GM04504 (cell line): ENCODE measurements at places on chromosomes 4 and X.
A peak's percentile ranks its signal among the peaks of the same experiment; 100 is the strongest.

- DNase-seq = no peak
Measured at GRCh38 chr4:27685091-27685490, 824.5 kb downstream of the STIM2 start.

DNA sequence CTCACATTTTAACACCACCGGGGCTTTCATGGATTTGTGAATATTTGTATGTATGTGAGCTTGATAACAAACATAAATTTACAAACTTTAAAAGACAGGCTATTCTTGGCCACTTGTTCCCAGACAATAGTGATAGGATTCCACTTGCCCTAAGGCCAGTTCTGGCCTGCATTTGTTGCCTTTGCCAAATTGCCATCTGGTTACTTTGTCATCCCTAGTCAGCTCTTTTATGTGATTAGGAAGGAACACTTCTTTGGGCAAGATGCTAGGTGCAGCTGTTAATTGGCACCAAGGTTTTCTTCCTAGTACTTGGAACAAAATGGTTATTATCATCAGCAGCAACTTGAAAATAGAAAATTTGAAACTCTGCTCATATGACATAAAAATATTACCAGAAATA is 63.3 kb downstream of the CCSER1 start:
- no peak for DNase-seq

DNA sequence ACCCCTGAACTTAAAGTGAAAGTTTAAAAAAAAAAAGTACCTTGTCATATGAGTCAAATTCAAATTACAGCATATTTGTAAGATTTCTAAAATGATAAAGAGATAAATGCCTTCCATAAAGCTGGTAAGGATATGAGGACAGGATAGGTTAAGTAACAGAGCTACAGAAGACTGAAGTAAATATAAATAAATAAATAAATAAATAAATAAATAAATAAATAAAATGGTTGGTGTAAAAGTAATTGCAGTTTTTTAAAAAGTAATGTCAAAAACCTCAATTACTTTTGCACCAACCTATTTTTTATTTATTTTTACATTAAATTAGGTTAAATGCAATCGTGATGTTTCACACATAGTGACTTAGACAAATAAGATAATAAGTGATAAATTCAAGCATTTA is 62.2 kb downstream of the UGT2A2 start:
- no peak for DNase-seq

DNA sequence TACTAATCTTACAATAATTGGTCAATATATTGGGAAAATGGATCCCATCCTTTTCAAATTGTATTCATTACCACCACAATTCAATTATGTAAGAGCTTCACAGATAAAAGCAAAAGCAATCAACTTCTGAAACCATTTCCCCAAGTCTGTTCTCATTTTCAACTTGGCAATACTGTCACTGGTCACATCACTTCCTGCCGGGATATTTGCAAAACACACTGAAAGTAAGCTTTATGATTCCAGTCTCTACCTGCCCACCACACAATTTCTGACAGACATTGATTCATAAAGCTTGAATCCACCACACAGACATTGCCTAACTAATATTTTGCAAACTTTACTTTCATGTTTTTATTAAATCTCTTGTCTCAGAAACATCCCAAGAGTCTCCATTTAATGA is 53.6 kb downstream of the LIN54 start:
- no peak for DNase-seq

GRCh38 chrX:112513154-112513553 is 166.6 kb downstream of the LHFPL1 start:
- DNase-seq = peak; percentile 2

GRCh38 chr4:74320559-74321118 is 12.4 kb downstream of the EPGN start:
- DNase-seq = peak; percentile 18

DNA sequence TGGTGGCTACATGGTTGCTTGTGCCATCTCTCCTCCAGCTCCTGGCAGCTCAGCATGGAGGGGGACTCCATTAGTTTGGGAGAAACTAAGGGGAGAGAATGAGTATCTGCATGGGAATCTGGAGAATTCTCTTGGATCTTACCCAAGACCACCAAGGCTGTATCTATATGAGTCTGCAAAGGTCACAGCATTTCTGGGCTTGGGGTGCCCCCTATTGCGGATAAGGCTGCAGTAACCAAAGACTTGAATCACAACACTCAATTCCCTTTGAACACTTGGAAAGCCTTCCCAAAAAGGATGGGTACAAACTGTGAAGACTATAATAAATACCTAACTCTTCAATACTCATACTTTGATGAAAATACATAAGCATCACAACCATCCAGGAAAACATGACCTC is 623.5 kb upstream of the NR3C2 start:
- DNase-seq = no peak

DNA sequence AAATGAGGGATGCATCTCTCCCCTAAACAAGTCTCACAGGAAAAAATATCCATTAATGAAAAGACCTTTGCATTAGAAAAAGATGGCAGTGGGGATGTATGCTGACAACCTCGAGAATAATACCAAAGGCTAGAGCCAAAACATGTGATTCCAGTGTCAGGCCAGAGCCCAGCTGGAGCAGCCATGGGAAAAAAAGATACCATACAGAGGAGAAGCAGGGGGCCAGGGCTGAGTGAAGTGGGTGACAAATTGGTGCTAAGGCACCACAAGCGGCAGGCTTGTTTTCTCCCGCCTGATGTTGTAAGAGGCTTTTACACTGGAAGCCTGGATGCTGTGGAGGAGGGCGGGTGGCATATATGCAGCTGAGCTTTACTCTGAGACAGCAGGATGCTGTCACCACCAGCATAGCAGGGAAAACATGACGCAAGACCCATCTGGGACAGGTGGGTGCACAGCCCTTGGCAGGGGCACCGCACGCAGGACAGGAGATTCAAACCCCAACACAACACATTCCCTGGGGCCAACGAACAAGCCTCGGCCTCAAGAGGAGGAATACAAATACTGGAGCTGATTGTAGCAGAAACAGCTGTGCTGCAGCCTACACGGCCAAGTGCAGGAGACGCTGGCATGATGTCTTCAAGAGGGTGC is 91.9 kb downstream of the TSPAN5 start:
- DNase-seq = no peak

GRCh38 chr4:74997948-74998729 is 65.2 kb downstream of the PARM1 start:
- no peak for DNase-seq

DNA sequence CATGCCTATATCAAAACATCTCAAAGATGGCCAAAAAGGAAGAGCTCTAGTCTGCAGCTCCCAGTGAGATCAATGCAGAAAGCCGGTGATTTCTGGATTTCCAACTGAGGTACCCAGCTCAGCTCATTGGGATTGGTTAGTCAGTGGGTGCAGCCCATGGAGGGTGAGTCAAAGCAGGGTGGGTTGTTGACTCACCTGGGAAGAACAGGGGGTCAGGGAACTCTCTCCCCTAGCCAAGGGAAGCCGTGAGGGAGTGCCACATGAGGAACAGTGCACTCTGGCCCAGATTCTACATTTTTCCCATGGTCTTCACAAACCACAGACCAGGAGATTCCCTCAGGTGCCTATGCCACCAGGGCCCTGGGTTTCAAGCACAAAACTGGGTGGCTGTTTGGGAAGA is 57.3 kb upstream of the FGF16 start:
- DNase-seq = no peak

DNA sequence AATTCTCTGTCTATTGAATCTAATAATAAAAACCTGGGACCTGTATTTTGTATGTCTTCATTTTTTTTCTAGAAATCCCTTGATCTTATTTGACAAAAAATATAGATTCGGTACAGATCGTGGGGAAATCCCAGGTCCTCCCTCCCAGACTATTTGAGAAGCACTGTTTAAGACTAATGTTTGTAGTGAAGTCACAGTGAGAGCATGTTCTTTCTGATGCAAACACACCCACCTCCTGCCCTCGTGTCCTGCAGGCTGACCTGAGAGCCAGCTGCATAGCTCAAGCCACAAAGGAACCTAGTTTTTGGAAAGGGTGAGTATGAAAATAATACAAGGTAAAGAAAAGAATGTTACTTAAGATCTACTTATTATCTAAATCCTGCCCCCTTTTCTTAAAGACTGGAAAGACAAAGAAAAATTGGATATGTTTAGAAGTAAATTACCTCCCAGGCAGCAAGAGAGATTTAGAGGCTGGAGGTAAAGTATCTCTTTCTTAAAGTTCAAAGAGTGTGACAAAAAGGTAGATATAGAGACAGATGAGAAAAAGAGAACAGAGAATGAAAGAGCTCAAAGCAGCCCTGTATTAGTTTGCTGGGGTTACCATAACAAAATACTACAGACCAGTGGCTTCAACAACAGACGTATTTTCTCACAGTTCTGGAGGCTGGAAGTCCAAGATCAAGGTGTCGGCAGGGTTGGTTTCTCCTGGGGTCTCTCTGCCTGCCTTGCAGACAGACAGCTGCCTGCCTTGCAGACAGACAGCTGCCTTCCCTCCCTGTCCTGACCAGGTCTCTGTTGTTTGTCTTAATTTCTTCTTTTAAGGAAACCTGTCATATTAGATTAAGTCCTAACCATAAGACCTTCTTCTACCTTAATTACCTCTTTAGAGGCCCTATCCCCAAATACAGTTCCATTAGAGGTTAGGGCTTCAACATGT is 20.4 kb upstream of the DCTD start:
- no peak for DNase-seq

- no peak for DNase-seq
Measured at GRCh38 chrX:150198776-150199175, 164.3 kb upstream of the MAMLD1 start.

DNA sequence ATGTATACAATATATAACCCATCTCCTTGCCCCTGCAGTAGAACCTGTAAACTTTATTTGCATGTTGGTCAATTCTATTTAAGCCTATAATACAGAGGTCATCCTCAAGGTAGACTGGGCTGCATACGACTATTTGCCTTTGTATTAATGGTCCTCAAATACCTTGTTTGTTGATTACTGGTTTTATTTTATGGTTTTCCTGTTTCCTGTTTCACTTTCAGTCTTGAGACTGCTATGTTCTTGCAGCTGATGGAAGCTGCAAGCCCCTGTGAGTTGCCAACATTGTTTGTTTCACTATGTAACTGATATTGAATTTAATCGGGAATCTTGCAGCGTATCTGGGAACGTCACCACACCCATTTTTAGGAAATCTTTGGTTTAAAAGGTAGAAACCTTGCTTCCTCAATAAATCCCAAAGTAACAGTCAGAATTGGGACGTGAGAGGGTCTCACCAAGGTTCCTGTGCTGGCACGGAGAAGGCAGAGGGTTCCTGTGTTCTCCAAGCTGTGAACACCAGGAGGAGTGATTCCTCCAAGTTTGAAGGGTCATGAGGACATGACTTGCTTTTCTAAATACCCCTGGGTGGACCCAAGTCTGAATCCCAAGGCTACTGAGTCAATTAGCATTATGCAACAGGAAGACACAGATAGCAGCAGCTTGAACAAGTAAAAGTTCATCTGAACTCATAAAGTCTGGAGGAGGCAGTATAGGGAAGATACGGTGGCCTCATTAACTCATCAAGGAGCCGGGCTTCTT is 110.6 kb upstream of the PNPLA4 start:
- no peak for DNase-seq

DNA sequence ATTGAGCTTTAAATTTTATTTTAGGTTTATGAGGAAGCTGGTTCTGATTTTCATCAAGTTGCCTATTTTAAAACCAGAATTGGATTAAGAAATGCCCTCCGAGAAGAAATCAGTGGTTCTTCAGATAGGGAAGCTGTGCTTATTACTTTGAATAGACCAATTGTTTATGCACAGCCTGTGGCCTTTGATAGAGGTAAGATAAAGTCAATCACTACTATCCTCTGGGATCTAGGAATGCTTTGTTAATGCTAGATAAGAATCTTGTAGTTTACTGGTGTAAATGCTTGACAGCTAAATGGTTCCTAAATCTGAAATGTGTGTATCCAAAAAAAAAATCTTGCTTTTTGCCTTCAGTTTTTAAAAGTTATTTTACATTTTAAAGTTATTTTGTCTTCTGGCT is 73.0 kb upstream of the ADAD1 start:
- DNase-seq = no peak

GRCh38 chr4:138216272-138216867 is 25.8 kb downstream of the SLC7A11 start:
- no peak for DNase-seq

DNA sequence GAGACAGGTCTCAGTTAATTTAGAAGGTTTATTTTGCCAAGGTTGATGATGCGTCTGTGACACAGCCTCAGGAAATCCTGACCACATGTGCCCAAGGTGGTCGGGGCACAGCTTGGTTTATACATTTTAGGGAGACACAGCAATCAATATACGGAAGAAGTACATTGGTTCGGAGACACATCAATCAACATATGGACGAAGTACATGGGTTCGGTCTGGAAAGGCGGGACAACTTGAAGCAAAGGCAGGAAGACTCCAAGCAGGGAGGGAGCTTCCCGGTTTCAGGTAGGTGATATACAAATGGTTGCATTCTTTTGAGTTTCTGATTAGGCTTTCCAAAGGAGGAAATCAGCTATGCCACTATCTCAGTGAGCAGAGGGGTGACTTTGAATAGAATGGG is 225.2 kb upstream of the ZFP42 start:
- DNase-seq = no peak

GRCh38 chr4:52852711-52853110 is 9.4 kb upstream of the RASL11B start:
- DNase-seq = no peak

DNA sequence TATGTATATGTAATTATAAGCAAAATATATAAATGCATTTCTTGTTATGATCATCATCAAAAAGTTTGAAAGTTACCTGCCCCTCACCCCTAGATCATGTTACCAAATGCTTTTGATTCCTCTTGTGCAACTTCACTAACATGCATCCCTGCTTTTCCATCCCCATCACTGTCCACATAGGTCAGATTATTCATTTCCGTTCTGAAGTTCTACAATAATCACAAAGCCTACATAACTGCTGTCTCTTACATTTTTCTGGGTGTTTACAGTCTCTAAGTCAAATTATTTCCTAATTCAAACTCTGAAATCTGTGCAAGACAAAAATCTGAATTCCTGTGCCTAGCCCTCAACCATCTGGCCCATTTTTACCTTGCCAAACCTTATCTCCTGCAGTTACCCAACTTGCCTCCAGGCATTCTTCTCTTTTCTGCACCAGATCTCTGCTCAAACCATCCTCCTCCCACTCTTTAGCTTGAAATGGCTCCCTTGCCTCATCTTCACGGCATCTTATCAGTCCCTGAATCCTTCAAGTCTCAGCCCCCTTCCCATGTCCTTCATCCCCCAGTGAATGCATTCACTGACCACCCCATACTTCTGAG is 42.4 kb upstream of the SLC39A8 start:
- DNase-seq = no peak

GRCh38 chrX:149120459-149120858 is 384.6 kb downstream of the IDS start:
- DNase-seq = no peak

DNA sequence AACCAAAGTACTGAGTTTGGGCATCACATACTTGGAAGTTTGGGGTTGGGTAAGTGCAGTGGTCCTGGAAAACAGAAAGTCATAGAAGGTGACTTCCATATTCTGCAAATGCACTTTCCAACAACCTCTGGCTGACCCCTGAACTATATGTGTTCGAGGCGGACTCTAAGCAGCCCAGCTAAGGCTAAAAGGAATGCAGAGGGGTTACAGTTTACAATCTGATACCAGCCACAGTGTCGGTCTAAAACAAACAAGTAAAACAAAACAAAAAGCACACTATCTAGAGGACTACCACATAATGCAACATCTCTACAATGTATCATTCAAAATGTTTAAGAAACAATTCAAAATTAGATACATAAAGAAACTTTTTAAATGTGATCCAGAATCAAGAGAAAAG is 185.6 kb downstream of the ADAMTS3 start:
- DNase-seq = no peak

- DNase-seq = no peak
Measured at GRCh38 chr4:185404031-185404430, 7.4 kb downstream of the ANKRD37 start.
